ENCODE measurements at places on chromosomes 7 and 10.

GRCh38 chr10:73874267-73875138 lies at the start of gene CAMK2G:
Gene CAMK2G (minus strand): TSS chr10:73874555. CDS start chr10:73874461, 94 bp downstream.
- DNase-seq: peak; percentile 88

DNA sequence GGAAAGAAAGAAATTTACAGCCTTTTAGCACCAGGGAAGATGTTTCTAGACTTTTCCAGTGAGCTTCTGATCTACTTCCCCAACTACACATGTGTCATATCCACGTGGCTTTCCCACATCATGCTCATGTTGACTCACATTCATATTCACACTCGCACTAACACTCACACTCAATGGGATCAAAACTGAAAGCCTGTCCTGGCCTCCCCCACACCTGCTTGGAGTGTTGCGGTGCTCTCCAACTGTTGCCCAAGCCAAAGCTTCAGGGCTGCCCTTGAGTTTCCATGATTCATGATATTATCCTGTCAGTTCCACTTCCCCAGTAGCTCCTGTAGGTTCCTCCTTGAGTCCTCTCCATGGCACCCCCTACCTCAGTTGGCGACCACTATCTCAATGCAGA lies 444.4 kb downstream of the GATA3 start:
- DNase-seq: no peak

GRCh38 chr7:68692511-68692910 lies 905.8 kb upstream of the AUTS2 start:
- DNase-seq: no peak

- DNase-seq: peak; percentile 20
Measured at GRCh38 chr10:89001024-89001728, 10.6 kb downstream of the FAS start.

DNA sequence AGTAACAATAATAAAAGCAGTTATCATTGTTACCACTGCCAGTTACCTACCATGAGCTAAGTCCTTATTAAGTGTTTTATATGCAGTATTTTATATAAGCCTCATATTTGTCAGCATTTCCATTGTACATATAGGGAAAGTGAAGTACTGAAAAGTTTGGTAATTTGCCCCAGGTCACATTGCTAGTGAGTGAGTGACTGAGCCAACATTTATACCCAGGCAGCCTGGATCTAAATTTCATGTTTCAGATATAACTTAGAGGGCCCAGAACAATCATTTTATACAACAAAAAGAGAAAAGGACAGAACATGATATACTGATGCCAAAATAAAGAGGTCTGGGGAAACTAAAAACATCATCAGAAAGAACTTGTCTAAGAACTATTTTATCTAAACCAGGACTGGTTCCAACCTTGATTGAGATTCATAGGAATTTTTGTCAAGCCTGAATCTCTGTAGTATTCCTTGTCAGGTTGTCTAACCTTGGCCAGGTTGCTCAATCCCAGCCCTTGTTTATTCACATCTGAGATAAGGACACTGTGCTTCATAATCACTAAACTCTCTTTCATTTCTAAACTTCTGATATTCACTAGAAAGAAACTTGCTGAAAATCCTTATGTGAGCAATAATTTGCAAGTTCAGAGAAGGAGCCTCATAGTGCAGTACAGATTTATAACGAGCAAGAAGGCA lies 308.2 kb downstream of the IPMK start:
- no peak for DNase-seq

DNA sequence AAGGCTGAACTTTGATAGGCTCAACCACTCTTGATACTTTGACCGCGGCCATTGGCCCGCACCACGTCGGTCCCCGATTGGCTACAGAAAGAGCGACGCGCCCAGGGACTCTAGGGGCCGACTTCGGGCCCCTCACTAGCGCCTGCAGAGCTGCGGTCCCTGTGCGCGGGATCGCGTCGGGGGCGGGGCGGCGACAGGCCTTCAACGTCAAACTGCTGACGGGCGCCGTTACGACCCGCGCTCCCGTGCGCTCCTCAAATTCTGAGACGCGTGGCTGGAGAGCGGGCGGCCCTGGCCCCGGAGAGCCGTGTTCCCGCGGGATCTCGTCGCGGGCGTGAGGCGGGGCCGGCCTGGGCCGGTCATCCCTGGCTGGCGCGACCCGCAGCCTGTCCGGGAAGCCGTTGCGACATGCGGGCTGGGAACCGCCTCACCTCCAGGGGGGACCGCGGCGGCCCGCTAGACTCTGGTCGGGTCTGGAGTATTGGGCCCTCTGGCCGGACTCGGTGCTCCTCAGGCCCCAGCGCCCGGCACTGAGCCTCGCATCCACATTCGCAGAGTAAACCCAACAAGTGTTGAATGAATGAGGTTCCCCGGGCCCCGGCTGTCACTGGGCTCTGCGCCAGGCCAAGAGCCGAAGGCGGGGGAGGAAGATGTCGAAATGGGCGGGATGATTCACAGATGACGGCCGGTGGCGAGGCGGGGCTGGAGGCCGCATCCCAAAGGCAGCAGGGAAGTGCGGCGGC lies 643 bp upstream of the SLC25A28 start:
- DNase-seq: peak; percentile 70

- DNase-seq: no peak
Measured at GRCh38 chr10:127889605-127890195, 3.0 kb downstream of the CLRN3 start.

- no peak for DNase-seq
Measured at GRCh38 chr10:23432166-23432565, 6.7 kb upstream of the OTUD1 start.

GRCh38 chr7:36203071-36203790 lies 50.2 kb downstream of the EEPD1 start:
- no peak for DNase-seq

DNA sequence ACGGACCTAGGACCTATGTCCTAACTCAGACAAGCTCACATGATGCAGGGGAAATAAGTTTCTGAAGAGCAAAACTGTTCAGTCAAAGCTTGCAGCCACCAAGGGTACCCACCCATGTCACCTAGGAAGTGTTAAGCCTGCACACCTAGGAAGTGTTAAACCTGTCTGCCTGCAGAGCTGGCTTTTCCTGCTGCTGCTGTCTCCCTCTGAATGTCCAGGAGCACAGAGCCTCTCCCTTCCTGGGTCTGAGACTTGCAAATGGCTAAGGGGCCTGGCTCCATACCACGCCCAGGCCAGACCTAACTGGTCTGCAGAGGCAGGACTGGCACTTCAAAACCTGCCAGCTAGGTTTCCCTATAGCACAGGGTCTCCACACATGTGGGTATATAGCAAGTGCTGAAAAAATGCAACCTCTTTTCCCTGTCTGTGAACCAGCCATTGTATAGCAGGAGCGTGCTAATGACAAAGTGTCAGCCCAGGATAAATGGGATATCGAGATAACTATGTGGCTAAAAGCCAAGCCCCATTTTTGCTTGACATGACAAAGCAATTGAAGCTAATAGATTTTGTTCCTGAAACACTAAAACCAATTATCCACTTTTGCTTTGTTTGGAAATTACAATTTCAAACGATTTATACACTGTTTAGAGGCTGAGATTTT lies 1.5 kb downstream of the GDF2 start:
- no peak for DNase-seq

DNA sequence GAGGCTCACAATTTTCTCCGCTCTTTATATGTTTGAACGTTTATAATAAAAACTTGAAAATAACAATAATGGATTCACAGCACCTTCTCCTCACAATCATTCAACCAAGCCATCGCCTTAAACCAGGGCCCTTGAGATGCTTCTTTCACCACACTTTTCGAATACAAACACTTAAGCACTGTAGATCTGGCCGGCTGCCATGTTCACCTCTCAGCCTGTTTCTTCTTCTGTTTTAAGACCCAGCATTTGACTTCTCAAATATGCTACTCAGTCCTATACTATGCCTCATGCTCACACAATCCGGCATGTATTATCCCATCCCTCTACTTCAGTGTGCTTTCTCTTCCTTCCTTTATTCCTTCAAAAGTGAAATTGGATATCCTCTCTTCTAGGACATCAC lies 280.6 kb downstream of the TFEC start:
- no peak for DNase-seq

DNA sequence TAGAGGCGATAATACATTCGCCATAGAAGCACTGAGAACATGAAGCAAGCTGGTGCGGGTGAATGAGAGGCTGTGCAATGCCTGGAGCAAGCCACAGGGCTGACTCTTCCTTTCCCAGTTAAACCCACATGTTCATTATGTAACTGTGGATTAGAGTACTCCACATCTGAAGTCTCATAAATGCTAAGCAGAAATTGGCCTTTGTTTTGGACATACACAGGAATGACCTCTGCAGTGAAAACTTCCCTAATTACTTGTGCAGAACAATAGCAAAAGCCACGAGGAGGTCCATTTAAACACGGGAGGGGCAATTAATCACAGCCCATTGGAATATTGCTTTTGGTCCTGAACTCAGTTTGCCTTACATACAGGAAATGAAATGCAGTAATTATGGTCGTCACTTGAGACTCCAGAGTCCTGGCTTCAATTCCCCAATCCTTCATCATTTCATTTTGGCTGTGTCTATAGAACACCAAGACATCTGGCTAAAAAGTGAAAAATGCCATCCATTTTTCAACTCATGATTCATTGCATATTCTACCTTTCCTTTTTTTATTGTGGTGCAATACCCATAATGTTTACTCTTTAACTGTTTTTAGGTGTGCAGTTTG lies 78.7 kb upstream of the CXCL12 start:
- no peak for DNase-seq

DNA sequence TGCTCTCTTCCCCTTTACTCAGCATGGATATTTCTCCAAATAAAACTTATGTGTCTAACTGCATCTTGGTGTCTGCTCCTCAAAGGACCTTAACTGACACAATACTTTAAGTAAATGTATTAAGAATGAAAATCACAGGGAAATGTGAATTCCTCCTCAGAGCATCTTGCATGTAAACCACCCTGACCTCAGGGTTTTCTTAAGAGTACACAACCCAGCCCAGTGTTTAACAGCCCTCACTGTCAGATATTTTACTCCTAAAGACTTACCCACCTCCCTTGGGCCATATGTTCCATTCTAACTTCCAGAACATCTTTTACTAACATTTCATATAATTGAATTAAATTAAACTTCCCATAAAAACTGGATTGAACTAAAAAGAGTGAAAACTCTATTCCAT lies 315.3 kb downstream of the HPSE2 start:
- no peak for DNase-seq

- DNase-seq: no peak
Measured at GRCh38 chr10:100827819-100828737, 82.7 kb downstream of the PAX2 start.

GRCh38 chr10:49598164-49598856 lies 11.8 kb upstream of the SLC18A3 start:
- DNase-seq: no peak

DNA sequence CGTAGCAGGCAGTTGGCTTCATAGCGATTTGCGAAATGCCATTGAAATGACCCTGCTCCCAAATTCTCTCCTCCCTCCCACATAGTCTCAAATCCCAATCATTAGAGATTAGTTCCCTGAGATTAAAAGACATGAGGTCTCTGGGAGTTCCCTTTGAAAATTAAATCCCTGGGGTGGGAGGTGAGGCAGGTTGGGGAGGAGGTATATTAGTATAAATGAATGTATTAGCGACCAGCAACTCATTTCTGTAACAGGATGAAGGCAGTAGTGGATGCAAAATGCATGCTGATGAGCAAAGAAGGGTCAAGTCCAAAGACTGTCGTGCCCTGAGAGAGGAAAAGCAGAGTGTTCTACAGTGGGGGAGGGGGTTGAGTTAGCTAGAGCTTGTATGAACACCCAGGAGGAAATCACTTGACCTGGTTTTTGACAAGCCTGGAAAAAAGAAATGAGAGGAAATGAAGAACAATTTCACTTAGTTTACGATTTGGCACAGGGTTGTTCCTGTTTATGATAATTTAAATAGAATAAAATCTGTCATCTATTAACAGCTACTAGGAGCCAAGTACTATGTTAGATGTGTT lies 79.6 kb upstream of the MTPN start:
- DNase-seq: no peak

DNA sequence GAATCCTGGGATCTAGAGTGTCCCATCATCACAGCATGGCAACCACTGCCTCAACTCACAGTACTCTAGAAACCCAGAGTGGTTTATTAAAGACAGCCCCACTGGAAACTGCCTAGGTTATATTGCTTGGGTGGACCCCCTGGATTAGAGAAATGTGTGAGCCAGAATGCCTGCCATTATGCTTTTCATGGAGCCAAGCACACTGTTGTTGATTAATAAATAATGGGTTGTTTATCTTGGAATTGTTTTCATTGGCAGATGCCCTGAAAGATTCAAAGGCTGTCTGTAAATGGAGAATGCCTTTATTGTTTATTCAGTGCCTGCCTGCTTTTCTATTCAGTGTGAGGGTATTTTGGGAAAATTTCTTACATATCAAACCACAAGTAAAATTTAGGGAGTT lies 52.1 kb downstream of the GNAI1 start:
- no peak for DNase-seq

GRCh38 chr7:83469076-83469475 lies 179.9 kb downstream of the SEMA3E start:
- no peak for DNase-seq

DNA sequence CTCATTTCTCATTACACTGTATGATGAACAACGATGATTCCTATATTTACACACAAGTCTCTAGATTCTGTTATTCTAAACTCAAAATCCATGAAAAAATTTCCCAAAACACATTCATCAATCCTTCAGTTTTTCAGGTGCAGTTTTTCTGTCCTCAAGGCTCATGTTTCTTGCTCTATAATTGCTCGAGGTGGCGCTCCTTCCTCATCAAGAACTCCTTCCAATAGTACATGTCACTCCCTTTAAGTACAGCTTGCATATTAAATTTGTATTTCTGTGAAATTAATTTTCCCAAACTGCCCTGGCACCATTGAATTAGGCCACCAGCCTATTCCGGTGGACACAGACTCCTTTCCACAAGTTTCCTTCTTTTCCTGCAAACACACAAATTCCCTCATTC lies 188.7 kb upstream of the MINDY3 start:
- DNase-seq: no peak

- no peak for DNase-seq
Measured at GRCh38 chr7:27106181-27106900, 3.9 kb upstream of the HOXA2 start.

DNA sequence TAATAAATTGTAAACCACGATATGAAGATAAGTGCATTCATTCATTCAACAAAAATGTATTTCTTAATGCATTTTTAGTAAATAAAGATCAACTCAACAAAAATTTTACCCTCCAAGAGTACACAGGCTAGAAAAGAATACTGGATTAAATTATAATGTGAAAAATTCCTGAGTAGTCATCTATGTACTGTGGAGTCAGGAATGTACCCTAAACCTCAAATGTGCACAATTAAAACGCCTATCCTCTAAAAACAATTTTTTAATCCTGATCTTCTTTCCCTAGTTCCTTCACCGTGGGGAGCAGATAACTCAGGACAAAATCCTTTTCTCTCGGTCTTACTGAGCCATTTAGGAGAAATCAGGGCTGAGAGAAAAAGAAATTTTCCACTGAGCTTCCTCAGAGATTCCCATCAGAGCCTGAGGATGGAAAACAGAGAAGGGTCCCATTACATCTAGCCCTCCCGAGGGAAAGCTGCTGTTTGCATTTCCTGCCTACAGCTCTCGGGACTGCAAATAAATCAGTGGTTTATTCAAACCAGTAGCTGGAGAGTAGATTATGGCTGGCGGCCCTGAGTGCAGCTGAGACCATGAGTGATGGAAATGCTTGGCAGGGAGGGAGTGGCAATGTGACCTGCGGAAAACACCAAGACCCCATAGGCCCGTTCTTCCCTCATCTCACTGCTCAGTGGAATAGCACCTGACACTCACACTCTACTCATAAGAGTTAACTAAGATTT lies 7.4 kb downstream of the TAS2R40 start:
- DNase-seq: no peak

Measured in CD4-positive, alpha-beta T cell treated with Interleukin-6 at 100 ng/mL for 8 hours (primary cell).